Fibroblast of pulmonary artery (primary cell): ENCODE measurements at places on chromosomes 16 and 17.

DNA sequence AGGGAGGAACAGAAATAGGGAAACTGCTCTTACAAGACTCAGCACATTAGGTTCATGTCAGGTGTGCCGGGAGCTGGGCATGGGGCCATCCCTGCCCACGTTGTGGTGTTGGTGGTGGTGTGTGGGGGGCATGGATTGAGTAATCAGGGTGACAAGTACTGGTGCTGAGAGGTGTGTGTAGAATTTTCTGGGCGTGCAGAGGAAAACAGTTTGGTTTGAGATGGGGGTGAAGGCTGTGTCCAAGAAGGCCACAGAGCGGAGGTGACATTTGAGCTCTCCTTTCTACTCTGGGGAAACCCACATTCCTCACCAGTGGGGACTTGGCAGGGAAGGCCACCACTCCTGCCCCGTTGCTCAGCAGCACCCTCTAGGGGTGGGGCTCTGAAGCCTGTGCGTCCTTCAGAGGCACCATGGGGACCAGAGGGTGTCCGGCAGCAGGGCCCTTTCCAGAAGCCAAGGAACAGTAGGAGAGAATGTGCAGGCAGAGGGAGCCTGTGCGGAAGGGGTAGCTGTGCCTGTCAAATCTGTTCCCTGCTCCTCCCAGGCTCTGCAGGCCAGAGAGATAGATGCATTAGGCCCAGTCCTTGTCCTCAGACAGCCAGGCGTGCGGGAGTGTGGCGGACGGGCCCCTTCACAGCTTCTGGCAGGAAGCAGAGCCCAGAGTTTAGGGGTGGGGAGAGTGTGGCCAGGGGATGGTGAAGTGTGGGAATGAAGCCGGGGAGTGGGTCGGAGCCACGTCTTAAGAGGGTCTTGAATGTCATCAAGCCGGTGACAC lies 48.7 kb upstream of the GSE1 start:
- no peak for DNase-seq

DNA sequence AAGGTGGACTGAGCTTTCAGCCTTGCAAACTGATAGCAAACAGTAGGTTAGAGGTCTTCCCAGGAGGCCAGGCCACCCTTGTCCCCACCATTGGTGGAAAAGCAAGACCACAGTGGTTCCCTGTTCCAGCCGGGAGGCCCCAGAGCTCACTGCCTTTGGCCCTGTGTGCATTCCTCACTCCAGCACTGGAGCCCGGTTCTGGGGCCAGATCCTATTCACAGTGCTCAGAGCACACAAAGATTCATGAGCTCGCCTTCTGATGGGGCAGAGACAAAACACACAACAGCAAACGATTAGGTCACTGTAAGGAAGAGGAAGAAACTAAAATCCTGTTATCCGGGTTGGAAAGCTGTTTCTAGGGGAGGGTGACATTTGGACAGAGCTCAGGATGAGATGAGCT lies 5.6 kb upstream of the PGS1 start:
- DNase-seq, result no peak

GRCh38 chr16:85927959-85928358 lies 29.0 kb downstream of the IRF8 start:
- no peak for DNase-seq

GRCh38 chr17:39447561-39447960 lies 3.5 kb downstream of the MED1 start:
- no peak for DNase-seq

GRCh38 chr16:89481356-89481955 lies 8.9 kb downstream of the ANKRD11 start:
- DNase-seq, result no peak

DNA sequence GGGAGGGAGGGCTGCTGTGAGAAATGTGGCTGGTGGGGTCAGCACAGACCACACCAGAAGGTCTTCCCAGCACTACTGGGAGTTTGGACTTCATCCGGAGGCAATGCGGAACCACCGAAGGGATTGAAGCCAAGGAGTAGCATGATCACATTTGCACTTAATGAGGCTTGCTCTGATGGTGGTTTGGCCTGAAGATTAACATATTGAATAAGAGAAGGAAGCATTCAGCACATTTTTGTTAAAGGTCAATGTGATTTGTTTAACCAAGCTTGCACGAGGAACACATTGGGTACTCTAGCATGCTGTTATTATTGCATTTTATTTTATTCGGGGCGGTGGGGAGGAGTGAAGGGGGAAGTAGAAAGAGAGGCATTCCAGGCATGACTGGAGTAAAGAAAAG lies 378.6 kb downstream of the UTP18 start:
- no peak for DNase-seq

DNA sequence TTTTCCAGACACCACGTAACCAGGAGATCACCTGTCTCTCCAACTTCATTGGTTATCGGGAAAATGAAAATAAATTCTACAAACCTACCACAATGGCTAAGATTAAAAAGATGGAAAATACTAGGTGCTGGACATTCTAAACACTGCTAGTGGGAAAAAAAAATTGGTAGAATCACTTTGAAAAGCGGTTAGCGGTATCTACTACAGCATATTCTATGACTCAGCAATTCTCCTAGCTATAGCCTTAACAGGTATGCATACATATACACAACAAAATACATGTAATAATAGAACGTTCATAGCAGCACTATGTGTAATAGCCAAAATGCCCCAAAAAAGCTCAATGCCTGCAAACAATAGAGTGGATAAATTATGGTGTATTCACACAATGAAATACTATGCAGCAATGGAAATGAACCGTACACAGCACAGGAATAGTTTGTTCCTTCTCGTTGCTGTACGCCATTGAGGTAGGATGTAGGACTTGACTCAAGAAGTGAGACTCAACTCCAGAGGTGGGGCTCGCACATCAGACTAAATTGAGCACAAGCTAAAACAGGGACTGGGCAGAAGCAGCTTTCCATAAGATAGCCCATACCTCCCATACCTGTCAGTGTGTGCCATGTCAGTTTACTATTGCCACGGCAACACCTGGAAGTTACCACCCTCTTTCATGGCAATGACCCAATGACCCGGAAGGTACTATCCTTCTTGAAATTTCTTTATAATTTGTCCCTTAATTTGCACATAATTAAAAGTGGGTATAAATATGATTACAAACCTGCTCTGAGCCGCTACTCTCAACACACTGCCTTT lies 44.8 kb downstream of the RNF157 start:
- no peak for DNase-seq

DNA sequence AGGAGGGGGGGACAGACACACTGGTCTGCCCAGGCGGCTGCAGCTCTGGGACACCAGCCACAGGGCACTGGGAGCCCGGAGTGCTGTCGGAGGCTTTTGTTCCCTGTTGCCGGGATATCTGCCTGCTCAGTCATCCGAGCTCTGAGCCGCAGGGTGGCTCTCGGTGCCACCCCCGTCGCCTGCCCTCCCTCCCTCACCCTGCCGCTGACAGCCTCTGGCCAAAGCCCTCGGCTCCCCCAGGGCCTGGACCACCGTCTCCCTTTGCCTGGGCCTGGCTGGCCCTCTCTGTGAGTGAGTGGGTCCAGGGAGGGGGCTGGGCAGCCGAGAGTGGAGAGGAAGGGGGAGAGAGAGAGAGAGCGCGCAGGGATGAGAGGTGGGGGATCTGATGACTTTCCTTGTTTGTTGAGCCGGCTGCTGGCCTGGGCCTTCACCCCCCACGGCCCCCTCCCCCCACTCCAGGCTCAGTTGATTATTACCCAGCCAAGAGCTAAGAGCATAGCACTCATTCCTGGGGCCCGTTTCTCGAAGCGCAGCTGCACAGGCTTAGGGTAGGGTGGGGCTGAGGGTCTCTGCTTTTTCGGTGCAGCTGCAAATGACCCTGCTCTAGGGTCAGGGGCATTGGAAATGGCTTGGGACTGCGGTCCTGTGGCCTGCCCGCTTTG lies 2.7 kb downstream of the FOXJ1 start:
- DNase-seq, result no peak

- peak; percentile 83 for DNase-seq
Observed at GRCh38 chr17:58913971-58914769, 158.5 kb downstream of the PPM1E start.

- DNase-seq, result peak; percentile 71
Observed at GRCh38 chr16:73956587-73957494, 339.8 kb upstream of the PSMD7 start.

GRCh38 chr16:89721546-89722391 lies 432 bp downstream of the ZNF276 start:
- peak; percentile 61 for DNase-seq

- DNase-seq, result peak; percentile 80
Observed at GRCh38 chr16:30541502-30542329, 7.1 kb upstream of the ZNF747 start.

- DNase-seq, result no peak
Observed at GRCh38 chr16:85965125-85965524, 66.2 kb downstream of the IRF8 start.

GRCh38 chr17:4201226-4201625 lies 58.2 kb downstream of the CYB5D2 start:
- no peak for DNase-seq

DNA sequence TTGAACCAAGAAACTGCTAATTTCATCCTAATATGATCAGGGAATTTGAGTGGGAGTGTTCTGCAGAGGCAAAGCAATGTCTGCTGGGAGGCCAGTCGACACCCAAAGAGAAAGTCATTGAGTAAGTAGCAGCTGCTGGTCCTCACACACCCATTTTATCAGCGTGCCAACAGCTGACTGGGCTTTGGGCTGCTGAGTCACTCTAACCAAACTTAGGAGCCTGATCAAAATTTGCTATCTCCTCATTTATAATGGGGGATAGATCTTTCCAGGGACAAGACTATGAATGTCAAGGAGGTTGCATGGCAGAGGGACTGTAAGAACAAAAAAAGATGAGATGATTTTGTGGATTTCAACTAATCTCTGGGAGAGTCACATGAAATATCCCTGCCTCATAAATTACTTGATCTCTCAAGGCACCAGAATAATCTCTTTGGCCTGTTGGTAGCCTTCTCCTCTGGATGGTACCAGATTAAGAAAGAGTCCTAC lies 32.9 kb downstream of the CPSF4L start:
- DNase-seq, result peak; percentile 88

- no peak for DNase-seq
Observed at GRCh38 chr17:29710520-29710884, 87.8 kb upstream of the CORO6 start.

DNA sequence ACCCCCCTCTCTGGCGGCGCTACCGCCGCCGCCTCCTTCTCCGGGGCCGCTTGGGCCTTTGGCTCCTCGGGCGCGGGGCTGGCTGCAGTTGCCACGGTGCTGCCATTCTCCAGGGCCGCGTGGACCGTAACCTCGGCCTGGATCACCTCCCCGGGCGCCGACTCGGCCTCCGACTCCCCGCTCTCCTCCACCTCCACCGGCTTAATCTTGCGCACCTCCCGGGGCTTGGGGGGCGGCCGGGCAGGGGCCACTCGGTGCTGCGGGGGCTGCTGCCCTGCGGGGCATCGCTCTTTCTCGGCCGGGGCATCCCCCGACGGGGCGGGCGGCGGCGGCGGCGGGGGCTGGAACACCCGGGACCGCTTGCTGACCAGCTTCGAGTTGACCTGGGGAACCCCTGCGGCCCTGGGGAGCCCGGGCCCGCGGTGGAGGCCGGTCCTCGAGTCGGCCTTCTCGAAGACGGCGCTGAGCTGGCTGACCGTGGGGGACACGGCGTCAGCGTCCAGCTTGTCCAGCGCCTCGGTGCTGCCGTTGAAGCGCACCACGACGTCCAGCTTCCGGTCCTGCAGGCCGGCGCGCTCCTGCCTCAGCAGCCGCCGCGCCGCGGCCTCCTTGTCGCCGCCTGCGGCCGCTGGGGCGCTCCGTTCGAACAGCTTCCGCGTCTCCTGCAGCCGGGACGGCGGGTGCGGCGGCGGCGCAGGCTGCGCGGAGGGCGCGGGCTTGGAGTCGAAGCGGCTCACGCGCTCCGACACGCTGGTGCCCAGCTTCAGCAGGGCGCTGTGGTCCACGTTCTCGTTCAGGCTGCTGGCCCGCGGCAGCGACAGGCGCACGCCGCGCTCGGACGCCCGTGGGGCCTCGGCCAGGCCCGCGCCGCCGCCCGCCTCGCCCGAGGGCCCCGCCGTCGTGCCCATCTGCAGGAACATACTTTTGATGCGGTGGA lies 792 bp downstream of the PPP1R9B start:
- peak; percentile 54 for DNase-seq

GRCh38 chr17:13346081-13346533 lies 255.6 kb downstream of the HS3ST3A1 start:
- DNase-seq, result peak; percentile 93

GRCh38 chr17:9816472-9816871 lies 5.4 kb downstream of the GSG1L2 start:
- no peak for DNase-seq

DNA sequence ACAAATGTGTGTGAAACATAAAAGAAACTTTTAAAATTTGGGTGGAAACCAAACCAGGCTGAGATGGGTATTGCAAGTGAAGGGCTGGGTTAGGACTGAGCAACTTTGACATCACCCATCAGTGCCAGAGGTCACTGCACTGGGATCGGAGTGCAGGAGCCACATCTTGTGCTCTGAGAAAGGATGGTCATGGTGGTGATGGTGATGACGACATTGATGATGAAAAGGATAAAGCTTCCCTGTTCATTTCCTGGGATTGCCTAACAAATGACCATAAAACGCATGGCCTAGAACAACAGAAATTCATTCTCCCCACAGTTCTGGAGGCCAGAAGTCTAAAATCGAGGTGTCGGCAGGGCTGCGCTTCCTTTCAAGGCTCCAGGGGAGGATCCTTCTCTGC lies 324.0 kb downstream of the MAF start:
- no peak for DNase-seq

DNA sequence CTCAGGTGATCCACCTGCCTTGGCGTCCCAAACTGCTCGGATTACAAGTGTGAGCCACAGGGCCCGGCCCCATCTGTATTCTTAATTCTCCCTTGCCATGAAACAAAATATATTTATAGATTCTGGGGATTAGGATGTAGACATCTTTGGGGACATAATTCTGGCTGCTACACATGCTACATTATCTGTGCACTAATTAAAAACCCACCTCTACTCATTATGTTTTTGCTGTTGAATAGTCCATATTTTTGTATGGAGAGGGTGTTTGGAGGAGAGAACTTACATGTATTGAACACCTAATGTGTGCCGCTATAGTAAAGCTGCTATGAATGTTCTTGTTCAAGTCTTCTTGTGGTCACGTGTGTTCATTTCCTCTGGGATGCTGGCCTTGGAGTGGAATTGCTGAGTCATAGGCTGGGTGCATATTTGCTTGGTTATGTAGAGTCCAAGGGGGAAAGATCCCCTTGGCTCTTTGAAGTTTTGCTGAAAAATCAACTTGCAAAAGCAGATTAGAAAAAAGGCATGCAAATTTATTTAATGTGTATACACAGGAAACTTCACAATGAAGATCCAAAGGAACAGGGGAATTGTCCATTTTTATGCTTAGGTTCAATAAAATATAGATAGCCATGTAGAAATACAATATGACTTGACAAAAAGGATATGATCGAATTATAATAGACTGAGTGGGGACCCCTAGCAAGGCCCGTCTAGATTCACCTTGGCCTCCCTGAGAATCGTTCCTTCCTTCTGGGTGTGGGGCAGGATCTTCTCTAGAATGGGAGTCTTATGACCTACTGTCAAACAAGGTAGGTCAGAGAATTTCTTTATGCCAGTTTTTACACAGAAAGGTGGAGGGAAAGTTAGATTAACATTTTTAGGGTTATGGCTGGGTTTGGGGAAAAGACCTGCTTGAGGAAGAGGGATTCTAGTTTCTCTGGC lies 42.1 kb upstream of the GPRC5B start:
- peak; percentile 86 for DNase-seq

- DNase-seq, result no peak
Observed at GRCh38 chr17:77434136-77435114, 293.7 kb downstream of the SEC14L1 start.
